Stimulated activated CD8-positive, alpha-beta memory T cell treated with anti-CD3 and anti-CD28 coated beads, Interleukin-15, amount 100 ng/mL, for 48 hours (primary cell): ENCODE measurements at places on chromosomes 2 and 18.

DNA sequence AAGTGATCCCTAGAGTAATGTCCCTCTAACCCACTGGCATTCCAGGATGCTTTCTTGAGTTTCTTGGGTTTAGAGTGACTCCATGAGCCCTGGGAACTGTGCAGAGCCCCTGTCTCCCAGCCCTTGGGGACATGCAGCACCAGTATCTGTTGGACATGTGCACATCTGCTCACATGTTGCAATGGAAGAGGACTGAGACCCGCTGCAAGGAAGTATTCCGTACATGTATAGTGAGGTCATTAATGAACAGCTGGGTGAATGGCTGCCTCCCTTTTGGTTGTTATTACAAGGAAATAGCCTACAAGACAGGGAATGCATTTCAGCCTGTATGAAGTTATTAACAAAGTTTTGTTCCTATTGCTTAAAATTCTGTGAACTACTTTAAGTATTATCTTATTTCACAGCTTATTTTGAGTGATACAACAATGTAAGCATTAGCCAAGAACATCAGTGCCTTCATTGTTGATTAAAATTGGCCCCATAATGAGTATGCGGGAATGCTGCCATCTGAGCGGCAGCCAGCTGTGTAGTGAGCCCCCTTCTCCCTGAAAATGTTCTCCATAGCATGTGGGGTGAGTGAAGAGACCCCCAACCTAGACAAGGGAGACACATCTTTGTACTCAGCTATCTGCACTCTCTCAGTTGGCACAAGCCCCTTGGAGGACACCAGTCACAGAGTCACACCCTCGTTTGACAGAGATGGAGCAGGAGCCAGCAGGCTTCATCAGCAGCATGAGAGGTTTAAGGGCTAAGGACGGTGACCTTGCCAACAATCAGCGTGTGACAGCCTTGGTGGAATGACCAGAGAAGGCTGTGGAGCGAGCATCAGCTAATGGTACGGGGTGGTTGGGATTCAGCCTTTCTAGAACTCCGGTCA lies 87.4 kb downstream of the FAM210A start:
- no peak for DNase-seq

- DNase-seq, result no peak
Measured at GRCh38 chr2:196924051-196924450, 2.5 kb downstream of the PGAP1 start.

- no peak for DNase-seq
Measured at GRCh38 chr2:183283209-183283608, 159.0 kb downstream of the NUP35 start.

GRCh38 chr2:139721411-139721995 lies 941.3 kb upstream of the NXPH2 start:
- DNase-seq, result no peak

GRCh38 chr2:147688242-147688641 lies 156.6 kb upstream of the ACVR2A start:
- DNase-seq, result no peak

DNA sequence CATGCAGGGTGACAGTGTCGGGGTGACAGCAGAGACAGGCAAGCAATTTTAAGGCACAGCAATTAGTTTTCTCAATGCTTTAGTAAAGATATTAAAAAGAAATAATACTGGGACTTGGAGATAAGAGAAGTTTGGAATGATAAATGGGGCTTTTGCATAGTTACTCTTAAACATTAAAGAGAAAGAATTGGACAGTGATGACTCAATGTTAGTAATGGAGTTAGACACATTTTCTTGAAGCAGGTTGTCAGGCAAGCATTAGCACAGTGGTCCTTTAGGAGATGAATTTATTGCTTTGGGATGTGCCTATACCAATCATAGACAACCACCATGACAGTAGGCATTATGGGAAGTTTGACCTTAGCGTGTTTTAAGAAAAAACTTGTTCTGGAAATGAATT lies 228.3 kb upstream of the RAB12 start:
- no peak for DNase-seq

- no peak for DNase-seq
Measured at GRCh38 chr2:64017811-64018700, 1.2 kb downstream of the VPS54 start.

GRCh38 chr2:52347292-52347691 lies 1315.4 kb upstream of the NRXN1 start:
- no peak for DNase-seq

GRCh38 chr2:234500394-234501006 lies 3.6 kb upstream of the ARL4C start:
- DNase-seq, result no peak

GRCh38 chr2:169561364-169561763 lies 12.3 kb downstream of the FASTKD1 start:
- no peak for DNase-seq

- no peak for DNase-seq
Measured at GRCh38 chr2:173874003-173874893, 90.9 kb downstream of the SP3 start.

GRCh38 chr2:145538661-145539350 lies 1018.9 kb upstream of the ZEB2 start:
- no peak for DNase-seq

DNA sequence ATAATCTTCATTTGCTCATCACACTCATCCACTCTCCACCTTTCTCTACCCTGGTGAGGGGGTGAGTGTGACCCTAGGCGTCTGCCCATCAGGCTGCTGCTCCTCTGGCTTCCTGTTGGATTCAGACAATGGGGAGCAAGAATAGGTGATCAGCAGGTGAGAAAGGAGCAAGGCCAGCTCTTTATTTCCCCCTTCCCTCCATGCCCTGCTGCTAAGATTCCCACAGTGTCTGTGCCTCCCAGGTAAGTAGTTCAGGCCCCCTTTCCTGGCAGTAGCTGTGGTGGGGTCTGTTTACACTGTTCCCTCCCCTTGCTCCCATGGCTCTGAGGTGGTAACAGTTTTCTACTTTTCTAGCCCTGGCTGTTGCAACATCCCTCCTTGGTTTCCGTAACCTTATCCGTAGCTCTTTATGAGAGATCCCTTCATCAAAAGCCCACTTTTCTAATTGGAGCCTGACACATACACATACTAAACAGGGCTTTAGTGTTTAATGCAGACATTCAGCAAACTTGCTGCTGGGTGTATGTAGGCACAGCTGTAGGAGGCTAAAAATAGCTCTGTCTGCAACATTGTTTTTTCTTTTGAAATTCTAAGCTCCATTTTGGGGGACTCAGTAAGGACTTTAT lies 27.5 kb downstream of the MAP2 start:
- no peak for DNase-seq

- no peak for DNase-seq
Measured at GRCh38 chr2:175926272-175926671, 75.8 kb downstream of the LNPK start.

- DNase-seq, result peak; percentile 83
Measured at GRCh38 chr2:197198890-197199289, 111.7 kb downstream of the ANKRD44 start.

GRCh38 chr18:1895456-1896185 lies 675.7 kb downstream of the METTL4 start:
- no peak for DNase-seq

DNA sequence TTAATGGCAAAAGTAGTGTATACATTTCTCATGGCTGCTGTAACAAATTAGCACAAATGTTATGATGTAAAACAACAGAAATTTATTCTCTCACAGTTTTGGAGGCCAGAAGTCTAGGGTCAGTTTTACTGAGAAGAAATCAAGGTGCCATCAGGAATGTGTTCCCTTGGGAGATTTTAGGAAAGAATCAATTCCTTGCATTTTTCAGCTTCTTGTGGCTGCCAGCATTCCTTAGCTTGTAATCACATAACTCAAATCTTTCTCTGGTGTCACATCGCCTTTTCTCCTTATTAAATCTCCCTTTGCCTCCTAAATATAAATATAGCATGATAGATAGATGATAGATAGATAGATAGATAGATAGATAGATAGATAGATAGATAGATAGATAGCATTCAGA lies 307.0 kb upstream of the REG3G start:
- no peak for DNase-seq

DNA sequence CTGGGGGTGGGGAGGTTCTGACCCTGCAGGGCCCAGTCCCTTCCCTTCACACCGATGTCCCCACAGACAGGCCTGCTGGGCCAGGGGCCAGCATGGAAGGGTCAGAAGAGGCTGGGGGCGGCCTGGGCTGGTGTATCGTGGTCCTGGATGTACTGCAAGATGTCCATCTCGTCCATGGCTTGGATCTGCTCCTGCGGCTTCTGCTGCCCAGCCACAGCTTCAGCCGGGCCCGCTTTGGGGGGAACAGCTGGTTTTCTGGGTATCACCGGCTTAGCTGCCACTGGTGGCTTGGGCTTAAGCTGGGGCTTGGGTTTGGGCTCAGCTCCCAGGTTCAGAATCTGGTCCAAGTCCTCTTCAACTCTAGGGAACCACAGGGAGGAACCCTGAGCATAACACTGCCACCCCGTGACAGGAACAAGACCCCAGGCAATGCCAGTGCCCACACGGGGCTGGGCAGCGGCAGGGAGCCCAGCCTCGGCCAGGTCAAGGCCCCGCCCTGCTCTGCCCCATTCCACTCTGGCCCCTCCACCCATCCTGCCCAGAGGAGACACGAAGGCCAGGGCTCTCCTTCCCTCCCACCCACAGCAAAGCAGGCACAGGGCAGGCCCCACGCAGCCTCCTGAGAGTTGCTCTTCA lies 31.9 kb downstream of the HS1BP3 start:
- DNase-seq, result no peak

GRCh38 chr2:30252723-30253701 lies 21.7 kb downstream of the LBH start:
- DNase-seq, result peak; percentile 69
